Transverse colon (tissue), 4 donors: ENCODE measurements at places on chromosomes 2 and 18.

GRCh38 chr2:3320910-3321605 is 56.6 kb downstream of the EIPR1 start:
- DNase-seq = no peak

GRCh38 chr2:200121931-200122330 is 166.5 kb downstream of the MAIP1 start:
- no peak for DNase-seq

DNA sequence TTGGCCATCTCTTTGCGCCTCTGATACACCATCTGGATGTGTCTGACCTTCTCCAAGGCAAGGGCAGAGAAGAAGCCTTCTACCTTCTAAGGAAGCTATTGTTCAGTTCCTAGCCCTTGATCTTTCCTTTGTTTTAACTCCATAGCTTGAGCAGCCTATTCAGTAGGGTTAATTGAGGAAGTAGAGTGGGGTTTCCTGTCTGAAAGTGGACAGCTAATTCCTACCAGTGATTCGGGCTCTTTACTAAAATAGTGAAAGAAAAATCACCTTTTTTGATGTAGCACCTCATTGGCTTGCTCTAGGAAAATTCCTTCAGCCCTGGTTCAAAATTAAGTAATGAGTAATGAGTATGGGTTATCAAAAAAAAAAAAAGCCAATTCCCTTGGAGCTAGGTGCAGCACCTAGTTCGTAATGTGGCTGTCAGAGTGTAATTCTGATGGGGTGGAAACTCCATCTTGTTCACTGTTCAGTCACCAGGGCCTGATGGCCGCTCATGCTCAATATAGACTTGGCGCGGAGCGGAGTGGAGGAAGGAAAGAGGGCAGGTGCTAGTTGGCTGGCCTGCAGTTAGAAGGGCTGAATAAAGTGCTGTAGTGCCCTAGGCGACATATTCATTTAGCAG is 2.9 kb upstream of the MGAT5 start:
- no peak for DNase-seq

DNA sequence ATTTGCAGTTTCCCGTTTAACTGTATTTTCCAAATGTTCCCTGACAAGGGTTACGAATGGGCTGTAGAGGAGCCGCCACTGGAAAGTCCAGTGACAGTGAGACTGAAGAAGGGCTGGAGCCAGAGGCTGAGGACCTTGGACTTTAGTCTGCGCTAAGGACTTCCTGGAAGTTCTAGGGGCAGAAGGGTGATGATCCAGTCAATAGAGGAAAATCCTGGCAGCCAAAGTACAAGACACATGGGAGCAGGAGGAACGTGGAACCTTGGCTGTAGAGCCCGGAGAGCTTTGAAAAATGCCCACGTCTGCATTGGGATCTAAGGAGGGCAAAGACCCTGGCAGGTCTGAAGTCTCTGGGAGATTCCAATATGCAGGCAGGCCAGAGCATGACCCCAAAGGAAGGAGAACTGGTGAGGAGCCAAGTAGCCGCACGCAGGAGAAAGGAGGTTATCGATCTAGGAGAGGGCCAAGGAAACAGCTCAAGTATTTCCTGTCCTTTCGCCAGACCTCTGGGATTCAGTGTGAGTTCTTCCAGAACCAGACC is 28.5 kb downstream of the MBP start:
- no peak for DNase-seq

- no peak for DNase-seq
Observed at GRCh38 chr2:42648796-42649195, 80.4 kb downstream of the MTA3 start.

DNA sequence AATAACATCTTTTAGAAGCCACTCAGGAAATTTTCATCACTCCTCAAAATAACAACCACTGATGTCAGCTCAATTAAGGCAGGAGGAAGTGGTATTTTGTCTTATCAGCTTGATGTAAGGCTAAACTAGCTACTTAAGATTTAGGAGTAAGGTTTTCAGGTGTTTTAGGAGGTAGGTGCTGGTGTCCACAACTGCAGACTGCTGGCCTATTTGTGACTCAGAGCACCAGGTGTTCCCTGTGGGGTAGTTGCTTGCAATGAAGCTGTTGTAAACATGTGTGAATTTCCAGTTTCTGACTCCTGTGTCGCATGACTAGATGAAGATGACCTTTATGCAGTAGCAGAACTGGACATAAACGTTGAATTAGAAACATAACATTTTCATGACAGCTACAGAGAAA is 164.2 kb downstream of the THSD7B start:
- DNase-seq = no peak

DNA sequence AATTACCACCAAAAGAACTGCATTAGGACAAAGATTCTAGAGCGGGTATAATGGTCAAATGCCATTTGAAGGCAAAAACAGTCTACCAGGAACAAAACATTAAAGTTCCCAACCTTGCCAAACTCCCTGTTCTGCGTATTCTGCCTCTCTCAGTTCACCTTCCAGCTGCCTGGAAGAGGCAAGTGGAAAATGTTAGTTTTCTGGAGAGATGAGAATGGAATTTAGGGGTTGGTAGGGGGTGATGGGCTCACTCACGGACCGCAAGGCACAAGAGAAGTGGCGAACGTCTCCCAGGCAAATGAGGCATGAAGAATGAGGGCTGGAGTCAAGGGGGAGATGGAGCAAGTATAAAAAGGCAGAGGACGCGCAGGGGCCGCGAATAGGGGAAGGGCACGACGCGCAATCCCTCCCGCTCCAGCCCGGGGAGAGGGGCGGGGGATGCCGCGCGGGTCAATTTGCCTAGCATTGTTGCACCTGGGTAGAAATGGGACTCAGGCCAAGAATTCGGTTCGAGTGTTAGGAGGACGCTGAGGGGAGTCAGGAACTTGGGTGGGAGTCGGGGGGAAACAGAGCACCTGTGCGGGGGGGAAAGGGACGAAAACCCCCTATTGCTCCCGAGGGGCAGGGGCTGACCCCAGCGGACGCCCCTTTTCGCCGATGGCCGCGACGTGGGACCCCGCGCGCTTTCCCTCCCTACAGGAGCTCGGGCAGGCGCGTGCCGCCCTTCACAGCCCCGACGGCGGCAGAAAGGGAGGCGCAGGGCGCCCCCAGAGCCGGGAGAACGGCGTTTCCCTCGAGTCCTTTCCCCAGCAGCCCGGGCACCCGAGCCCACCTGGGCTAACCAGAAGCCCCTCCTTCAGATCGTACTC is 573 bp downstream of the PAIP2B start:
- peak; percentile 70 for DNase-seq

- no peak for DNase-seq
Observed at GRCh38 chr18:35827275-35827902, 145.1 kb upstream of the RMP24 start.

DNA sequence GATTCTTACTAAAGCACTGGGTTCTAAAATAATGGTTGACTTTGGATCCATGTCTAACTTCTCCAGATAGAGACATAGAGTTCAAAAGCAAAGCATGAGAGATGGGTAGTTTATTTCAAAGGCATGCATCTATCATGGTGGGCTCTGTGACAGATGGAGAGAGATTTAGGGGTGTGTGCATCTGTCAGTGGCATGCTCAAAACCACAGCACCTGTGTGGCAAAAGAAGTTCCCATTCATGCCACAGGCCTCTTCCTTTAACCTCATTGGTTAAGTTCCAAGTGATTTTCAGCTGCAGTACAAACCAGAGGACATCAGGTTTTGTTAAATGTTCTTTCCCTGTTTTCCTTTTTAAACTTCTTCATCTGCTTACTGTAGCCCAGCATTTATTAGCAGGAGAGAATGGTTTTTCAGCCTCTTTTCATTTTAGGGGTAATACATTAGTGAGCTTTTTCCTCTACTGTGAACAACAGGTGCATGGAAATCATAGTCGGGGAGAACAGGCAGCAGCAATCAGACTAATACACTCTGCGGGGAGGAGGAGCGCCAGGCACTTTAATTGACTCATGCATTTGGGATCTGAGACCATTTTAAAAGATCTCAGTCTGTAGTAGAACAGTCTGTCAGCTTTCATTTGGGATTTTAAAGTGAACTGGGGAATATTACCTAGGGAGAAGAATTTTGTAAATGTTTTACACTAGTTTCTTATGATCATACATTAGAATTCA is 52.4 kb upstream of the UPP2 start:
- DNase-seq = no peak

DNA sequence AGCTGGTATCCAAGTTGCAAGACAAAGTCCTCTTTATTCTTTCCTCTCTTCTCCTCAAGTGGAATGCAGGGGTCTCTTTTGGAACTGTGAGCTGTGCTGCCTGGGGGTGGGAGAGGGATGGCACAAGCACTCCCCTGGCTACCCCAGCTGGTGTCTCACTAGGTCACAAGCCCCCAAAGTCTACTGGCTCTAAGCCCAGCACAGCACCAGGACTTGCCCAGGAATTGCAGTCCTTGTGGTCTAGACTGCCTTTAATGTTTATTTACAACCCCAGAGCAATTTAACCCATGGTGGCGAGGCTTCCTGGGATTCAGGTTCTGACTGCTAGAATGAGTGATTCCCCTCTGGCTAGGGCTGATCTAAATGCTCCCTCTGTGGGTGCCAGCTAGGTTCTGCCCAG is 199.0 kb upstream of the STK17B start:
- DNase-seq = no peak

DNA sequence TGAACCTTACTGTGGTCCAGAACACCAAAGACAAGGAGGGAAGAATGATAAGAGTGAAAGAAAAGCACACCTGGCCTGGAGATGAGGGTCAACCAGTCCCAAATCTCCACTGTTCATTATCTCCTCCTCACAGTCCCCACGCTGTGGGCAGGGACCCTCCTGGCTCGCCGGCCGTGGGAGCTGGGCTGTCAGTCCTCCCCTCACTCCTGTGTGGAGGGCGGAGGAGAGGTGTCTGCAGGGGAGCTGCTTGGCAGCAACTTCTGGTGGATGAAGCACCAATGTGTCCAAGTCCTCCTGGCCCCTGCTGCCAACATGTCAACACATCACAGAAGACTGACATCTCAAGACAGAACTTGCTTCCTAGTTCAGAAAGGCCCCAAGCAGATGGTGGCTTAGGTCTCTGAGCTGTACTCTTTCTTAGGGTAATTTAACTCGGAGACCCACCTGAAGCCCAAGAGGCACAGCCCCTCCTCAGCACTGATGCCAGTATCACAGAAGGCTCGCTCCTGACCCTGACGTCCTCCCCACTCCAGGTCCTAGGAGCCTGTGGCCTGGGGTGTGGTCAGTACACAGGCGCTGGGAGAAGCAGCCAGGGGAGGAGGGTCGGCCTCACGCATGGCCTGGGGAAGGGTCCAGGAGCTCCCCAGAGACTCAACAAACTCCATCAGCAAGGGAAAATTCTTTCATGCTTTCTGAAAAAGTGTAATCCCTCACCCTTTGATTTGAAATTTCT is 54.5 kb downstream of the PARD6G start:
- DNase-seq = no peak

DNA sequence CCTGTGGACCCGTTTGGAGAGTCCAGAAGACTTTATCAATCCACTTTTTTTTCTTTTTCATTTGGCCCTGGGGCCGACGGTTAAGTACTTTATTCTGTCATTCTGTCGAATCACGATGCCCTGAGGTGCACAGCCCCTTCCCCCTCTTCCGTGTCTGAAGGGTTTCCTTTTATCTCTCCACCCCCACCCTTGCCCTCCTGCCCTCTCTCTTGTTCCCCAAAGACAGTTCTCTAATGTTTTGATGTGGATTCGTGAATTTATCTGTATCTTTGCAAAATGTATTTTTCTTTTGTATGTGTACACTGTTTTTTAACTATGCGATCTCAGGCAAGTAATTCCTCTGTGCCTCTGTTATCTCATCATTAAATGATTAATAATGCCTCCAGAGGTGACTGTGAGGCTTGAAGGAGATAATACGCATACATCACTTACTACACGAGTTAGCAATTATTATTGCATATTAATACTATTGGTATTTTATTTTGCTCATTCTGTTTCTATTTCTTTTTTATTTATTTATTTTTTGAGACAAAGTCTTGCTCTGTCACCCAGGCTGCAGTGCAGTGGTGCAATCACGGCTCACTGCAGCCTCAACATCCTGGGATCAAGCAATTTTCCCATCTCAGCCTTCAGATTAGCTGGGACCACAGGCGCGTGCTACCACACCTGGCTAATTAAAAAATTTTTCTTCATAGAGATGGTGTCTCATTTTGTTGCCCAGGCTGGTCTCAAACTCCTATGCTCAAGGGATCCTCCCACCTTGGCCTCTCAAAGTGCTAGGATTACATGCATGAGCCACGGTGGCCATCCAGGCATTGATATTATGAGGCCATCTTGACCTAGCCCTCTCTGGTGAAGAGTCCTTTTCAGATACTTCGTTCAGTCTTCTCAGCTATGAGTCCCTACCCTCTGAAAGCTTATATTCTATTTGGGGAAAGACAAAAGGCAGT is 1.4 kb upstream of the CASP8 start:
- no peak for DNase-seq

DNA sequence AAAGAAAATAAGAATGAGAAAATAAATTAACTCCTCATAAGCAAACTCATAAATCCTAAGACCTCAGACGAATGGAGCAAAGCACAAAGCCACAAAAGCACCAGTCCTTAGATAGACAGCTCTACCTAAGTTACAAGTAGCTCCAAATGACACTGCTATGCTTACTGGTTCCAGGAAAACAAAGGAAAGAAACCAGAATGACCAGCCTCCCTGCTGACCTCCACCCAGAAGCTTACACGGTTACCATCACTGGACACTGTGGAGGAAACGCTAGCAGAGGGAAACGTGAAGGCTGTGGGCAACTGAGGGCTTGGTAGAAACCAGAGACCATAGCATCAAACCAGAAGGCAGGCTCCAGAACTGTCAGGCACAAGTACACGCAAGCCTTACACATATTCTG is 67.8 kb downstream of the STK39 start:
- no peak for DNase-seq

DNA sequence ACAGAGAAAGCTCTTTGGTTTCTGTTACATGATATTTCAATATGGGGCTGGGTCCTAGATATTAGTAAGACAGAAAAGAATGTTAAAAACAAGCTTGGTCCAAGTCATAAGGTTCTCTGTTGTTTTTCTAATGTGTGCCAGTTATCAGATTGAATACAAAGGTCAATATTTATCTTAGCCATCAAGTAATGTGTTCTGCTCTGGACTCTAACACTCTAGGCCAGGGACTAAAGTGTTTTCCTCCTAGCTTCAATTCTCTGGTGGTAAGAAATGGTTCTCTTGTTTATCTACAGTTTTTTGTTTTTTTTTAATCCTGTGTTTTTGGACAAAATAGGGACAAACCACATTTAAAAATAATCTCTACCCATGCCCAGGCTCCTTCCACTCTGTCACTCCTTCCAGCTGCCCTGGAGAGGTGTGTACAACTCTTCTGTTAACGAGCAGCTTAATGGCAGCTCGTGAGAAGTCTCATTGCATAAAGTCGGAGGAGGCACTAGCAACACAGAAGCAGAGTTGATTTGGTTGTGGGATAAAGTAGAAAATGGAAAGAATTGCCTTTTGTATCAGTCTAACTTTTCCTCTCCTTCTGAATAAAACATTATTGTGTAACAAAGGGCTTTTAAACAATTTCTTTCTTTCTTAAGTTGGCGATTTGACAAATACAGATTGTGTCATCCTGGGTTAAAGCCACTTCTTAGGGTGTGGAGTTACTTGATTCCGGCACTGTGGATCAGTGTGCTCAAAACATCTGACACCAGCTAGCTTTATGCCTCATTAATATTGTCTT is 8.0 kb upstream of the SESTD1 start:
- no peak for DNase-seq
